ENCODE measurements at places on chromosomes 13 and 19. TPM values are rescaled to one million over a fixed set of nuclear protein-coding genes. Genes with fewer than 3 reads are reported as not detected.
A peak's percentile ranks its signal among the peaks of the same experiment; 100 is the strongest.

GRCh38 chr19:35247526-35248309 lies 1.1 kb upstream of the LSR start:
- H3K27ac ChIP-seq: peak overlapping the region; percentile 87
- peaks cover 22% of the 10 kb centered on the region for H3K4me1 ChIP-seq
- peak; percentile 75 for DNase-seq
- H3K36me3 ChIP-seq: peaks cover 2% of the 10 kb centered on the region

DNA sequence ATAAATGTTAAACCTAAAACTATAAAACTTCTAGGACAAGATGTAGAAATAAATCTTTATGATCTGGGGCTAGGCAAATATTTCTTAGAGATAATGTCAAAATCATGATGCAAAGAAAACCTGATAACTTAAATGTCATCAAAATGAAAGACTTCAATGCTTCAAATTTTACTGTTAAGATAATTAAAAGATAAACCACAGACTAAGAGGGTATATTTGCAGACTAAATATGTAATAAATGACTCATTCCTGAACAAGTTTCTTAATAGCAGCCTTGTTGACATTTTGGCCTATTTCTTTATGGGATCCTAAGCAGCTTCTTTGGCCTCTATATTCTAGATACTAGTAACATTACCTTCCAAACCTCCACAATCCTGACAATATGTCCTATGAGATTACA lies 2878.3 kb upstream of the PCDH20 start:
- H3K4me1 ChIP-seq: no peaks in the 10 kb centered on the region
- H3K4me3 ChIP-seq: no peak overlapping the region
- H3K27me3 ChIP-seq: no peaks in the 10 kb centered on the region
- no peaks in the 10 kb centered on the region for H3K36me3 ChIP-seq
- no peak overlapping the region for H3K27ac ChIP-seq

CNN1 gene
- not detected for total RNA-seq

- H3K36me3 ChIP-seq: no peaks in the 10 kb centered on the region
- H3K27ac ChIP-seq: no peak overlapping the region
- no peak for DNase-seq
- H3K4me3 ChIP-seq: peak overlapping the region; percentile 49
- H3K27me3 ChIP-seq: no peaks in the 10 kb centered on the region
These were observed 30.1 kb downstream of the PIP5K1C start for GRCh38 chr19:3669947-3670795.

ZNF93 gene
- total RNA-seq: 22.3 TPM

GRCh38 chr19:17606590-17607185 lies 51.2 kb downstream of the COLGALT1 start:
- peaks cover 24% of the 10 kb centered on the region for H3K27me3 ChIP-seq
- H3K4me3 ChIP-seq: peak overlapping the region; percentile 65
- peaks cover 8% of the 10 kb centered on the region for H3K4me1 ChIP-seq
- H3K36me3 ChIP-seq: no peaks in the 10 kb centered on the region
- H3K27ac ChIP-seq: no peak overlapping the region

SEMA6B gene
- not detected for total RNA-seq

GRCh38 chr13:33172911-33173310 lies 112.6 kb downstream of the STARD13 start:
- no peaks in the 10 kb centered on the region for H3K4me1 ChIP-seq
- H3K27me3 ChIP-seq: peaks cover 22% of the 10 kb centered on the region
- no peak overlapping the region for H3K27ac ChIP-seq

DNA sequence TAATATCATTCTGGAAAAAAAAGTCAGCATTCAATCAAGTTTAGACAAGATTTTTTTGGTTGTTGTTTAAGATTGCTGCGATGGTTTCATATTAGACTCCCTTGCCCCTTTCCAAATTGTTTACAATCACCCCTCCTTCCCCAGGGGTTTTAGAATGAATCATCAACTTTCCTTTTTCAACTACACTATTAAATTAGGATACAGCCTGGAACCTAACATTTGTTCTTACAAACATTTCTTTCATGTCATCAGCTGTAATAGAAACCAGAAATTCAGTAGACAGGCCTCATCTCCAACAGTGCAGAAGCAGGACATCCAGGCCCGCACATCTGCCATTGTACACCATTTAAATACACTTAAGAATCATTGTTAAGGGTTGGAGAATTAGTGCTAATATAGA lies 44.4 kb upstream of the WDFY2 start:
- DNase-seq: no peak
- H3K4me1 ChIP-seq: peaks cover 13% of the 10 kb centered on the region
- no peaks in the 10 kb centered on the region for H3K27me3 ChIP-seq
- H3K4me3 ChIP-seq: no peak overlapping the region
- no peaks in the 10 kb centered on the region for H3K36me3 ChIP-seq

DACH1 gene
- total RNA-seq: 0.09 TPM

GRCh38 chr13:61170856-61171255 lies 244.8 kb downstream of the PCDH20 start:
- H3K27me3 ChIP-seq: no peaks in the 10 kb centered on the region
- no peak overlapping the region for H3K4me3 ChIP-seq
- no peaks in the 10 kb centered on the region for H3K4me1 ChIP-seq
- H3K36me3 ChIP-seq: no peaks in the 10 kb centered on the region
- DNase-seq: no peak

- no peak overlapping the region for H3K4me3 ChIP-seq
- H3K4me1 ChIP-seq: no peaks in the 10 kb centered on the region
- H3K36me3 ChIP-seq: no peaks in the 10 kb centered on the region
- H3K27me3 ChIP-seq: peaks cover 30% of the 10 kb centered on the region
These were observed 707 bp upstream of the KLK8 start for GRCh38 chr19:51002089-51002532.

DNA sequence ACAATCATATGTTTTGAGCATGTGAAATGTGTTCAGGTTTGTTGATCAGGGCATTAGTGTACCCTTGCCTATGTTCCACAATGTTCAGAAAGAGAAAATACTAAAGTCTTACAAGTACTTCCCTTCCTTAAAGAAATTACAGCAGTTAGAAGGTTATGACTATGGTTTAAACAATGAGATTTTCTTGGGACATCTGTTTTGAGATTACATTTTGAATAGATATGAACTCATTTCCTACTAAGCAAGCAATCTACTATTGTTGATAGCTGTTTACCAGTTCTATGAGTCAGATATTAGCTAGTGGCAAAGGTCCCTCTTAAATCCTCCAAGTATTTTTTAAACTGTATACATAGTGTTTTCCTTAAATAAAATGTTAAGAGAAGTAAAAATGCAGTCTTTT lies 241.3 kb downstream of the DACH1 start:
- H3K4me1 ChIP-seq: no peaks in the 10 kb centered on the region
- no peak for DNase-seq
- no peak overlapping the region for H3K27ac ChIP-seq
- H3K27me3 ChIP-seq: no peaks in the 10 kb centered on the region
- no peak overlapping the region for H3K4me3 ChIP-seq
- no peaks in the 10 kb centered on the region for H3K36me3 ChIP-seq

RNF17 gene
- total RNA-seq: 0.47 TPM

- no peak overlapping the region for H3K4me3 ChIP-seq
- no peaks in the 10 kb centered on the region for H3K27me3 ChIP-seq
- H3K27ac ChIP-seq: no peak overlapping the region
These were observed 33.6 kb downstream of the MTMR6 start for GRCh38 chr13:25253702-25254101.

- no peaks in the 10 kb centered on the region for H3K36me3 ChIP-seq
- no peak overlapping the region for H3K27ac ChIP-seq
- H3K4me3 ChIP-seq: no peak overlapping the region
- H3K4me1 ChIP-seq: peaks cover 6% of the 10 kb centered on the region
- DNase-seq: no peak
- peaks cover 29% of the 10 kb centered on the region for H3K27me3 ChIP-seq
These were observed 7.6 kb downstream of the EFNB2 start for GRCh38 chr13:106527826-106528225.

- peaks cover 2% of the 10 kb centered on the region for H3K27me3 ChIP-seq
- no peak for DNase-seq
- no peaks in the 10 kb centered on the region for H3K36me3 ChIP-seq
- H3K4me3 ChIP-seq: no peak overlapping the region
- no peaks in the 10 kb centered on the region for H3K4me1 ChIP-seq
- no peak overlapping the region for H3K27ac ChIP-seq
These were observed 87.6 kb upstream of the MBNL2 start for GRCh38 chr13:97134364-97135095.

ZNF45 gene
- 9.6 TPM for total RNA-seq

DNA sequence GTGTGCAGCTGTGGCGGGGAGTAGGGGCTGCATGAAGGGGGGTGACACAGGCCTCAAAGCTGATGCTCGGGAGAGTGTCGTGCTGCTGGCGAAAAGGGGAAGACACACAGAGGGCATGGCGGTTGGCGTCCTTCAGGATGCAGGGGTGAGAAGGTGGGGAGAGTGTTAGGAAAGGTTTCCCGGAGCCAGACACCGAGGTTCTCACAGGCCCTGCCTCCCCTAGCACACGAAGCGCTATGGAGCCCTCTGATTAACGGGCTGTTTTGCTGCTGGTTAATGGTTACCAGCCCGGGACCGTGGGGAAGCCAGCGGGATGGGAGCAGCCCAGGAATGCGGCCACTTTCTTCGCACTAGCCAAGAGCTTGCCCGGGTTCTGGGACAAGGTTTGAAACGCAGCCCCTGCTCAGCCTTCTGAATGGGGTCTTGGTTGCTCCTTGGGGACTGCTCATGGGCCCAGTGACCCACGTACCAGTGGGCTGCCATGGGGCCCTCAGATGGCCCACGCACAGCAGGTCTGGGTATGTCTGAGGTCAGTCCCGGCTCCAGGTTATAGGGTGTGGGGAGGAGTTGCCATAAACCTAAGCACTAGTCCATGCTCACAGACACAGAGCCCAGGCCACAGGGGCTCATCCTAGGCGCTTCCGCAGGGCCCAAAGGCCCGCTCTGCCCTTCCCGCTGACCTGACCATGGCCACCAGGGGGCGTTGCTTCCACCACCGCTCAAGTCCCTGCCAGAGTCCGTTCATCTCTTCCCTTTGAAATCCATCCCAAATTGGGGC lies 31.3 kb upstream of the ISYNA1 start:
- peak; percentile 83 for DNase-seq
- no peak overlapping the region for H3K4me3 ChIP-seq
- H3K27ac ChIP-seq: no peak overlapping the region
- no peaks in the 10 kb centered on the region for H3K27me3 ChIP-seq
- no peaks in the 10 kb centered on the region for H3K36me3 ChIP-seq

GRCh38 chr19:50565984-50566903 lies 2.0 kb downstream of the LRRC4B start:
- peaks cover 44% of the 10 kb centered on the region for H3K27me3 ChIP-seq
- H3K4me1 ChIP-seq: peaks cover 20% of the 10 kb centered on the region
- H3K36me3 ChIP-seq: no peaks in the 10 kb centered on the region
- peak overlapping the region; percentile 53 for H3K4me3 ChIP-seq
- no peak overlapping the region for H3K27ac ChIP-seq
- DNase-seq: peak; percentile 76

ZGLP1 gene
- total RNA-seq: 3.5 TPM

KLK15 gene
- total RNA-seq: not detected

GRCh38 chr13:112143046-112143752 lies 76.2 kb downstream of the SOX1 start:
- H3K36me3 ChIP-seq: no peaks in the 10 kb centered on the region
- DNase-seq: no peak
- H3K4me3 ChIP-seq: no peak overlapping the region
- H3K27ac ChIP-seq: no peak overlapping the region

DNA sequence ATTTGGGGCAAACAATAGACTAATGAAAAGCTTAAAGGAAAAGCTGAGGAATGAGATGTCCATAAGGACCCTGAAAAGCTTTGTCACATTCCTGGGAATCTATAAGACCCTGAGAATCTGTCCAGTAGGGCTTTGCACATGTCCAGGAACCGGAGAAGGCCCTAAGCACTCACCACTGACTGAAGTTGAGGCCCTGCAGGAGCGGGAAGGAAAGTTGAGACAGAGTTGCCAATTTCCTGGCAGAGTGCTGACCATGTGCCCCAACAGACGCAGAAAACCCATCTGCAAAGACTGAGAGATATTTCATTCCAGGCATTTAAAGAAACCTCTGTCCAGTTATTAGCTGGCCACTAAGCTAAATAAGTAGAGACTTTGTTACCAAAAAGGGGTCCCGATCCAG lies 890.5 kb downstream of the UQCRFS1 start:
- H3K4me1 ChIP-seq: no peaks in the 10 kb centered on the region
- DNase-seq: no peak
- no peak overlapping the region for H3K4me3 ChIP-seq
- H3K36me3 ChIP-seq: no peaks in the 10 kb centered on the region
- H3K27me3 ChIP-seq: no peaks in the 10 kb centered on the region

DNA sequence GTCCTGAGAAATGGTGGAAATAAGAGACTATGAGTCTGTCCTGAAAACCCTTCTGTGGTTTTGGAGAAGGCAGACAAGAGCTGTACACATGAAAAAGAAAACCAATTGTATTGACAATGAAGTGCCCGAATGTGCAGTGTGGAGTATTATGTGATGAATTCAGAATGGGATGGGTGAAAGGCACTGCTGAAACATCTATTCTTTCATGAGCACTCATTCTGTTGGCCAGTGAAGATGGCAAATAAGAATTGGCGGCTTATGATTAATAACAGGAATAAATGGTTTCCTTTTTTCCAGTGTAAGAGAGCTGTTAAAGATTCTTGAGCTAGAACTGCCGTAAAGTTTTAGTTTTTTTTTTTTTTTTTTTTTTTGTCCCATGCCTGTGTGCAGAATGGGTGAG lies 5.7 kb downstream of the POLR1D start:
- H3K36me3 ChIP-seq: peaks cover 73% of the 10 kb centered on the region
- no peaks in the 10 kb centered on the region for H3K27me3 ChIP-seq
- peaks cover 73% of the 10 kb centered on the region for H3K4me1 ChIP-seq
- DNase-seq: no peak
- H3K27ac ChIP-seq: no peak overlapping the region
- no peak overlapping the region for H3K4me3 ChIP-seq

Data from activated CD4-positive, alpha-beta T cell treated with anti-CD3 and anti-CD28 coated beads for 36 hours (primary cell).